ENCODE measurements at places on chromosomes 4 and X.

DNA sequence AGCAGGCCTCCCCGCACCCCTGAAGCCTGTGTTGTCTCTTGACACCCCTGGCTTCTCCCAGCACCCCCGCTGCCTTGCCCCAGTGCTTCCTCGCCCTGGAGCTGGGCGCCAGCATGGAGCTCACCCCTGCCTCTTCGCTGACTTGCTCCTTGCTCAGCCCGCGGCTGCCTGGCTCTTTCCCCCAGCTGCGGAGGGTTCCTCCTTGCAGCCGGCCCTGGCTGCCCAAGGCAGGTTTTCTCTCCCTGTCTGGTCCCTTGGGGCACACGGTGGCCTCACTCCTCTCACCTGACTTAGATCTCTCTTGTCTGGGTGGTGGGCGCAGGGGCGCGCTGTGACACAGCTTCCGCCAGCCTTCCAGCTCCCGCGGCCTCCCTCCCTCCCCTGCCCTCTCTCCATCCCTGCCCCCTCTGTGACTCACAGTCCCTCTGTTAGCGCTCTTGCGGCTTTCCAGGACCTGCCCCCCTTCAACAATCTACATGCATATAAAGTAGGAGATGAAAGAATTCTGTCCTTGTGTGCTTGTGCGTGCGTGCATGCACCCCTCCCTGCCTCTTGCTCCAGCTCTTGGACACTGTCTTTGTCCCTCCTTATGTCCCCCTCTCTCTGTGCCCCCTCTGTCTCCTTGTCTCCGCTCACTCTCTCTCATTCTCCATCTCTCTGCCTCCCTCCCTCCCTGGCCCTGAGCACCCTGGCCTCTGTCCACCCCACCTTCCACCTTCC, 2.2 kb downstream of the PLXNB3 start:
- peak; percentile 70 for DNase-seq

DNA sequence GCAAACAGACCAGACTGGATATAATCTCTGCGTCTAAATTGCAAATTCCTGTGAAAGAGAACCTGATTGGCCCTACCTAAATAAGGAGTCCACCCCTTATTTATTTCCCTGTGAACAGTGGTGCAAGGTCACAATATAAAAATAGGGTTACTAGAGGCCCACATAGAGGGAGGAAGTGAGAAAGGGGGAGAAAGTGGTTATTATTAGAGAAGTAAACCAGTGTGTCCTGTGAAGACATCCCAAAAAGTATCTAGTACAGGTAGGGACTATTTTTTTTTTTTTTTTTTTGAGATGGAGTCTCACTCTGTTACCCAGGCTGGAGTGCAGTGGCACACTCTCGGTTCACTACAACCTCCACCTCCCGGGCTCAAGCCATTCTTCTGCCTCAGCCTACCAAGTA, 15.0 kb upstream of the FRYL start:
- no peak for DNase-seq

DNA sequence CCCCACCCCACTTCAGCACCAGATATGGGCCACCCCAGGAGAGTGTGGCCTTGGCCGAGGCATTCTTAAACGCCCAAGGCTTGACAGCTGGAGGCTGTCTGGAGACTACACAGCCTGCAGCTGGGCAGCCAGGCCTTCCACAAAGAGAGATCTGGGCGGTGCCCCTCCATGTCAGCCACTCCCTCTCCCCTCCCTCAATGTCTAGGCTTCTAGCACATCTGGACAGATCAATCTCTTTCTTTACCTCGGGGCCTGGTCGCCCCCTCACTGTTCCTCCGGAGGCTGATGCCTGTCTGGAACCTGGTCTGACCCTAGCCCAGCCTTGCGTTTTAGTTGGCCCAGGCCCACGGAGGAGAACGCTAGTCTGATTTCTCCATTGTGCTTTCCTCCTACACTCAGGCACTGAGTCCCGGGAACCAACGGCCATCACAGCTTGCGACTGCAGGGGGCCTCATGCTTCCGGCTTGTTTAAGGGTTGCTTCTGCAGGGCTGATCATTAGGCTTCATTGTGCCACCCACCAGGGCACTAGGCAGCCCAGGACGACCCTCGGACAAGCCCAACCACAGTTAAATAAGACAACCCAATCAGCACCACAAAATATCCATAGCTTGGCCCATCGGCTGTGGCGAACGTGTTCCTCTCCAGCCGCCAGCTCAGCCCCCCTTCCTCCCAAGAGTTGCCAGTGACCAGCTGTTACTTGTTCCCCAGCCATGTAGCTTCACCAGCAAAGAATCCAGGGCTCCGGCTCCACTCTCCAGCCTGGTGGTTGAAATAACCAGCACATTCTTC, 200.6 kb downstream of the BCOR start:
- peak; percentile 64 for DNase-seq

DNA sequence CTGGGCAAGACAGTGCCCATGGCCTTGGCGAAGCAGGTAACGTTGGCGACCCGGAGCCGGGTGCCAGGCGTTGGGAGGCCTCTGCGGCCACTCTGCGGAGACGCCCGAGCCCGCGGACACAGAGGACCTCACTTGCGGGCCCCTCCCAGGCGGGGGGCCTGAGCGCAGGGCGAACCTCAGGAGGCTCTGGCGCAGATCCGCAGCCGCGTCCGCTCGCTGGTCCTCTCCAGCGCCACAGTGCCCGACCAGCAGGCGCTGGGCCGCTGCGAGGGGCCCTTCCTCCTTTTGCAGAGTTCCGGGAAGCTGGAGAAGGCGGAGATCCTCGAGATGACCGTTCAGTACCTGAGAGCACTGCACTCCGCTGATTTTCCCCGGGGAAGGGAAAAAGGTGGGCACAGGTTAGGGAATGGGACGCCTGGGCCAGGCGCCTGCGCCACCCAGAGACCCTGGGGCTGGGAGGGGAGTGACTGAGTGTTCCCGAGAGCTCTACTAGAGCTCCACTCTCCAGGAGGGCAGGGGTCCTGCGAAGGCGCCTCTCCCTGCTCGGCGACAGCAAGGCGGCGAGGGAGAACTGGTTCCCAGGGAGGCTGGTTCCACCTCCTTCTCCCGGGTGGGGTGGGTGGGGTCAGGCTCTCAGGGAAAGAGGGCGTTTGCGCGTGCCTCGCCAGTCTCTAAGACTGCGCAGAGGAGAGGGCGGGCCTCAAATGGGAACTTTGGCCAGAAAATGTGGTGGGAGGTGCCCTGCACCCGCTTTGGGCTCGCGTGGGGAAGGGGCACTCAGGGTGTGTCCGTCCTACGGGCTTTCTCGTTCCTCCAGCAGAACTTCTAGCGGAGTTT, 1.4 kb downstream of the HELT start:
- DNase-seq, result no peak

DNA sequence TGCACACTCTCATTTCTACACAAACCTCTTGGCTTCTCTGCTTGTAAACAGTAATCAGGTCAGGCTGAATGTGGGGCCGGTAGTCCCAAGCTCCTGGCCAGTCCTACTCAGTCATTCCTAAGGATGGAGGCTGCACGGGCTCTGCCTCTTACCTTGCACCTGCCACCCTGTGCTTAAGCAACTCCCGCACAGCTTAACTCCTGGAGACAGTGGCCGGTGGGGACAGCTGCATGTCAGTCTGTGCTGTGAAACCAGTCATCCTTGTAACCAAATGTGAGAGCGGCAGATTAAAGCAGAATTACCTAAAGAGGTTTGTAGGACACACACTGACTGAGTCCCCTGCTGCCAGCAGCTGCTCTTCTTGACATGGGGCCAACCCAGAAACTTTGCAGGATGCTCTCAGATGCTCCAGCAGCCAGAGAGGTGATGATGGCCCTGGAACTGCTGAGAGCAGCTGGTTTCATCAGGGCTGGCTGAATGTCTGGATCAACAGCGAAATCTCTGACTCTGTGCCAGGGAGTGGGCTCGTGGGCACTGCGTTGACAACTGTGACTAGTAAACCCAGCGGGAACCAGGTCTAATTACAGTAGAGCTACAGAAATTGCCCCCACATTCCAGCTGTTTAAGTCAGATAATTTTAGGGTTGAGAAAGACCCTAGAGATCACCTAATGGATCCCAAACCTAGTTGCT, 123.7 kb downstream of the ANAPC4 start:
- DNase-seq, result no peak

DNA sequence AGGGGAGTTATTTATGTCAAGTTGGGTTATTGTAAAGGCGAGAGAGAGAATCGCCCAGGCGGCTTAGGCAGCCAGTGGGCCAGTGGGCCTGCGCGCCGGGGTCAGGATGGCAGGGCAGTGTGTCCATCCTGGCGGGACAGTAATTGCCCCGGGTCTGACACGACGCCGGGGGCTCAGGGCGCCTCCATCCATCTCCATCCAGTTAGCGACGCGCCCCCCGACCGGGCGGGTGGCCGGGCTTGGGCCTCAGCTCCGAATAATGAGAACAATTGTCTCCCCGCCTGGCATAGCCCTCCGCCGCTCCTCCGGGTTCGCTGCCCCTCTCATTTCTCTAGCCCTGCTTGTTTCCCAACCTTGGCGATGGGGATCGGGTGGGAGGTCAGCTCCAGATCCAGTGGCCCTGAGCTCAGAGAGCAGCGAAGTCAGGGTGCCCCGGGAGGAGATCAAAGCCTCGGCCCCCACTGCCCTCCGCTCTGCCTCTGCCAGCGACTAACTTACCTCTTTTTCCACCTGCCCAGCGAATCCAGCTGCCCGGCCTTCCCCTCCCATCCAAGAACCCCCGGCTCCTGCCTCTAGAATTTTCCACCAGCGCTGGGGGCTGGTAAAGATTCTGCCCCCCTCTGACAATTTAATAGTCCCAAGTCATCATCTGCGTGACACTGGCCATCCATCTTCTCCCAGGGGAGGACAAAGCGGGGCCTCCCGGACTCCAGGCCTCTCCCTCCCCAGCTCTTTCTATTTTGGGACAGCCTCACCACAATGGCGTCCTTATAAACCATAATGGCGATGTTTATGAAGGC, 56.9 kb upstream of the TMEM33 start:
- DNase-seq, result no peak

- DNase-seq, result peak; percentile 70
Measured at GRCh38 chr4:189124149-189124758, 816.4 kb upstream of the FRG1 start.

- DNase-seq, result no peak
Measured at GRCh38 chr4:168259096-168259495, 59.5 kb downstream of the DDX60 start.

- no peak for DNase-seq
Measured at GRCh38 chr4:61309616-61310015, 109.5 kb downstream of the ADGRL3 start.

DNA sequence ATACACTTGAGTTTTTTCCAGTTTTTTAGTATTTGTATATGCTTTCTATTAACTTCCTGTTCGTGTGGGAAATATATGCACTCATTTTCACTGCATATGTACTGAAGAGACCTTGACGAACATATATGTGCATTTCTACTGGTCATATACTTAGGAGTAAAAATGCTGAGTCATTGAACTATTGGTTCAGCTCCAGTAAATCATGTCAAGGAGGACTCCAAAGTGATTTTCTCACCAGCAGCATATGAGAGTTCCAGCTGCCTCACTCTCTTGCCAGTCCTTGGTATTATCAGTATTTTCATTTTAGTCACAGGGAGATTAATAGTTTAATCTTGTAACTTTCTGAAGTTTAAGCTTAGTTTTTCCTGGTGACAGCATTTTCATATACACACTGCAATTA, 2750.2 kb downstream of the ARAP2 start:
- DNase-seq, result peak; percentile 13

DNA sequence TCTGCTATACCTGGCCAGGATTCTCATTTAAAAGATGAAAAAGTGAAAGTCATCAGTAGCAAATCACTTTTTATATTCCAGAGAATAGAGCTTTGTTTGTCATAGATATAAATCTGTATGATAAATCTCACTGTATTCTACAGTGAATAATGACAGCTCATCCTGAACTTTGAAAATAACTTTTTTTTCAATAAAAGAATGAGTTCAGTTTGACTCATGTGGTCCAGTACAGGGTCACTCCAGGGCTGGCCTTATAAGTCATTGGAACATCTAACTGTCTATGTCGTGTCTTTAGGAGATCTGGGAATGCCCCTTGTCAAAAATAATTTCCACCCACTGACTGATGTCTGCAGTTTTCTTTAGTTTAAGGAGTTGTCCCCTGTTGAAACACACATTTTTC, 18.5 kb upstream of the CXCL8 start:
- peak; percentile 92 for DNase-seq

GRCh38 chr4:37740546-37740945, 54.4 kb upstream of the RELL1 start:
- DNase-seq, result no peak
